ENCODE measurements at places on chromosomes 5 and 9.
A peak's percentile ranks its signal among the peaks of the same experiment; 100 is the strongest.

DNA sequence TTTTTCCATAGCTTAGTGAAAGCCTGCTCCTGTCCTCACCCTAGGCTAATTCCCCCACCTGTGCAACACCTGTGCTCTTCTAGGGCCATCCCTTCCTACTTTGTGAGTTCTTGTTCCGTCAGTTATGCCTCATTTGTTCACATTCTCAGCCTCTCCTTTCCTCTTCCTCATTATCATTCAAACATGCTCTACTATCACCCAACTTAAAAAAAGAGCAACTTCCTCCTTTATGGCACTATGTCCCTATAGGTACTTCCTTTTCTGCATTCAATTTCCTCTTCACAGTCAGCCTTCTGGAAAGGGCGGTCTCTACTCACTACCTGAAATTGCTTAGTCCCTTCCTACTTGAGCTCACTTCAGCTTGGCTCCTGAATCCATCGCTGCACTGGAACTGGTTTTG, 111.8 kb upstream of the LHFPL2 start:
- no peak for DNase-seq

DNA sequence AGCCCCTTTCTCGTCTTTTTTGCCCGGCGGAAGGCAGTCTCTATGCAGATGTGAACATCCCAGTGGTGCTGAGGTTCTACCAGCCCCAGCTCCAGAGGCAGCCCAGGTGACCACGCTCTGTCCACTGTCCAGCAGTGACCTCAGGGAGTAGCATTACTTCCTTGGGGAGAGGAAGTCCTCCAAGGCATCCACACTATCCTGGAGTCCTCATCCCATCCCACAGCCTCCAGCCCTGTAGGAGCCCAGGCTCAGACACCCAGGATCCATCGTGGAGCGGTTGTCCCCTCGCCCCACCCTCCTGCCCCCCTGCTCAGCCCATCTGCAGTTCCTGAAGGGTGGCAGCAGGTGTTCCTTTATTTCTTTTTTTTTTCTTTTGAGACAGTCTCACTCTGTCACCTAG, 294.5 kb upstream of the IRX4 start:
- no peak for DNase-seq

GRCh38 chr9:128485414-128485855, 19.1 kb upstream of the GLE1 start:
- no peak for DNase-seq

GRCh38 chr5:127995556-127995955, 88.0 kb upstream of the SLC12A2 start:
- no peak for DNase-seq

DNA sequence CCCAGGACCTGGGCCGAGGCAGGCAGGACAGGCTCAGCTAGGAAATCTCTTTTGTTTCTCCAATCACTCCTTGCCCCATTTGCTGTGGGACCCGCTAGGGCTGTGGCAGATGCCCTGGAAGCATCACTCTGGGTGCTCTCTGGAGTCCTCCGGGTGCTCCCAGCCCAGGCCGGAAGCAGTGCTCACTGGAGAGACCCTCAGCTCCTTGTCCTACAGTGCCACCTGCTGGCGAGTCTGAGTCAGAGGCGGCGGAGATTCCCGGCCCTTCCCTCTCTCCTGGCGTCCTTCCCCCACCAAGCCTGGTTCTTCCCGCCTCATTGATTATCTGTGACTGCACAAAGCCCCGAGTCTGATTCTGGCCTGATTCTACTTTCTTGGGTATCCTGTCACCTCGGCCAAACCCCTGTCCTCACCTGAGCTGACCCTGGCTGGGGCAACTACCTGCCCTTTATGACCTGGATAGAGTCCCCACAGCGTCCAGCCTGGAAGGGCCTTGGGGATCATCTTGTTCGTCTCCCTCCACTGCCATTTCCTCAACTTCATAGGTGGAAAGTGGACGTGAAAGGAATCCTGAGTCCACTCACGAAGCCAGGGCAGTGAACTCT, 7.3 kb upstream of the BARHL1 start:
- DNase-seq = no peak

GRCh38 chr9:4861145-4861544, 68.4 kb downstream of the RCL1 start:
- DNase-seq = no peak

GRCh38 chr5:98227489-98227888, 546.0 kb upstream of the RGMB start:
- DNase-seq = no peak

- no peak for DNase-seq
These were observed 89.5 kb downstream of the TSSK1B start for GRCh38 chr5:113344973-113345940.

- no peak for DNase-seq
These were observed 262.1 kb downstream of the GABRB2 start for GRCh38 chr5:161284445-161284844.

DNA sequence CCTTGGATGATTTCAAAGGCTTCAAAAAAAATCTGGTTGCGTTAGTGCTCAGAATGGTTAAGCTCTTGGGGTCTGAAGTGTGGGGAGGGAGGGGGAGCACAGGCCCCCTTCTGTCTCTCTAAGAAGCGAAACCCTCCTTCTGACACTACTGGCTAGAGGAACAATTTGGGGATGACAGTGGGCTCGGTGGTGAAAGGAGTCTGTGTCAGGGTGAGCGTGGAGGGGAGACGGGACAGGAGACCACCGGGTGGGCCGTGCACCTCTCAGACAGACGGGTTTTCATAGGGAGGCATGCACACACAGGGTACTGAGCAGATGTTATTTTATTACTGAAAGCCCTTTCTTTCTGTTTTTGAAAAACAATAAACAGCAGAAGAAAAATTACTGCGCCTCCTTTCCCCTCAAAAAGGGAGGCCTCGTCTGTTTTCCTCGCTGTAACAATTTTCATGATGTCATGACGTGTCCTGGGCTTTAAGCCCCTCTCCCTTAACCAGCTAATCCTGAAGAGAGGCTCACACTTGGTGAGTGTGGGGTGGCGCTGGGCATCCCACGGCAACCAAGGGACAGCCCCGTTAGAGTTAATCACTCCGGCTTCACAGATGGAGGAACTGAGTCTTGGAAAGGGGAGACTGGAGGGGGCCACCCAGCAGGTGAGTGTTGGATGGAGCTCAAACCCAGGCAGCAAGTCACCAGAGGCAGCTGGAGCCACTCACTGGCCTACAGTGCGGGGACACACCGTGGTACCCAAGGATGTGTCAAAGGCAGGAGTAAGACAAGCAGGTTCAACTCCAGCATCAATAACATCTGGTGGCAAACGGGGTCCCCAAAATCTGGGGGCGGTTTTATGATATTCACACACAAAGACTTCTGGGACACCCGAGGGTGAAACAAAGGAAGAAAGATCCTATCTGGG, 53.4 kb downstream of the PTCH1 start:
- no peak for DNase-seq

- DNase-seq = no peak
These were observed 3.3 kb downstream of the ACSL6 start for GRCh38 chr5:132008163-132008473.

DNA sequence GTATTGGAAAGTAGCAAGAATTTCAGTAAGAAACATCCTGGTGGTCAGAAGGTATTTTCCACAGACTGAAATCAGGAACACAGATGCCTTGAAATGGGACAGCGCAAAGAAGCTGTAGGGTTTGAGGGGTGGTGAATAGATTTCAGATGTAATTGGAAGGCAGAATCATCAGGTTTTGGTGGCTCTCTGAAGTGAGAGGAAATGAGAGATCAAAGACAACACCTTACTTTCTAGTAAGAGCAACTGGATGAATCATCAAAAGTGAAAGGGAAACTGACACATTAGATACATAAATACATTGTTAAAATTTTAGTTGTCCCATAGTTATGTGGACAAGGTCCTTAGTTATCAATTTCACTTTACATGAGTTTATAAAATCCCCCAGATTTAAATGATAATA, 188.2 kb upstream of the SLC27A6 start:
- no peak for DNase-seq

GRCh38 chr5:54229041-54229780, 81.2 kb downstream of the ARL15 start:
- DNase-seq = peak; percentile 16

- DNase-seq = no peak
These were observed 204.9 kb downstream of the SMARCA2 start for GRCh38 chr9:2220036-2220435.

DNA sequence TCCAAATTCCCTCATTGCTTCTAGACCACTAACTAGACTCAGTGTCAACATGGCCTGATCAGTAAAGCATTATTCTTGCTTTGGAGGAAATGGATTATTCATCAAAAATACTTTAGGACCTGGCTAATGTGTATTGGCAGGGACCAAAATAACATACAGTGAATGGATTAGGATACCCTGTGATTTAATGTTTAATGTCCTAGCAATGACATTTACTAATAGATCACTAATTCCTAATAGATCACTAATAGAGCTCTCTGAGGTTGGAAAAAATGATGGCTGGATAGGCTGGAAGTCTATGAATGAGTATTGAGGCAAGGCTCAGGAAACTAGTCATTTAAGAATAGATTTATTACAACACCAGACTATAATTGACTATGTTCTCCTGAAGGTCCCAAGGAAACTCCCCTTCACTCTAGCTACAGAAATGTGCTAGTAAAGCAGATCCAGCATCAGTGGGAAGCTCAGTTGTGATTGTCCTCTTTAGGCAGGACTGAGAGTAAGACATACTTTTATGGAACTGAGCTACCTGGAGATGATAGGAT, 46.1 kb upstream of the CHSY3 start:
- DNase-seq = no peak

- DNase-seq = no peak
These were observed 2.8 kb upstream of the FAM193B start for GRCh38 chr5:177557041-177557647.

- DNase-seq = no peak
These were observed 26.9 kb downstream of the TICAM2 start for GRCh38 chr5:115575167-115576070.

DNA sequence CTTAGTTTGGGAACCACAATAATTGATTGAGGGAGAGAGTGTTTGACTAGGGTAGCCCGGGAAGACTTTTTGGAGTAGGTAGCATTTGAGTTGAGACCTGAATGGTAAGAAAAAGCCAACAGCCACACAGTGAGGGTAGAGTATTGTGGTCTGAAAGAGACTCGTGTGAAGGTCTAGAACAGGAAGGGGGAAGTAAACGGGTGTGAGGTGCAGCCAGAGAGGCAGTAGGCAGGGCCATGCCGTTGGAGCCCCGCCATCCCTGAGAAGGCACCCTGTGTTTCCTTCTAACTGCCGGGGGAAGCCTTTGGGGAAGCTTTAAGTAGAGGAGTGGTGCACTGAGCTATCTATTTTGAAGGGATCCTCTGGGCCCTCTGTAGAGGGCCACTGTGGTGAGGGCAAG, 3.5 kb upstream of the F2RL2 start:
- no peak for DNase-seq
